ENCODE measurements at places on chromosomes 4 and X. TPM values are rescaled to one million over a fixed set of nuclear protein-coding genes. Genes with fewer than 3 reads are reported as not detected.

DNA sequence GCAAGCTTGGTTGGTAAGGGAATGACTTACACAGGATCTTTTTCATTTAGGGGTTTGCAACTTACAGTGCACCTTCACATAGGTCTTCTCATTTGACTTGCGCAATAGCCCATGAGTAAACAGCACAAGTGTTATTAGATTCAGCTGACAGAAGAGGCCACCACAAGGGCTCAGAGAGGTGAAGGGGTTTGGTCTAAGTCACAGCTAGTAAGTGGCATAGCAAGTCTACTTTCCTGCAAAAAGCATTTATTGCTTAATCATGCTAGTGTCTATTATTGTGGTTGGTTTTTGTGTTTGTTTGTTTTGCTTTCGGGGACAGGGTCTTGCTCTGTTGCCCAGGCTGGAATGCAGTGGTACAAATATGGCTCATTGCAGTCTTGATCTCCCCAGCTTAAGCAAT lies 83.3 kb downstream of the SPRY1 start:
- no peak for DNase-seq

DNA sequence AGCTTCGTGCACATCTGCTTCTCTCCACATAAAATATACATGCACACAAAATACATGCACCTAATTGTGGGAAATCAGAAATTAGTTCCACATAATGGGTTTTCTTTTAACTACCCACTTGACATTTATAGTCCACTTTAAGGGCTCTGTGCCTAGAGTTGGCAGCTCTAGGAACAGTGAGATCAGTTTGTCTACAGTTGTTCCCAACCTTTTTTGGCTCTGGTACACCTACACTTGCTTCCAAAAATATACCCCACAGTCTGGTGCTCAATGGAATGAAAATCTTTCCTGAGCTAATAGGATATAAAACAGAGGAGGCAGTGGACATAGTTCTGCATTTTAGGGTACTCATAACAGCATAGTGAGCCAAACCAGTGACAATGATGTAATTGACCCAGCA lies 36.1 kb downstream of the HDAC8 start:
- no peak for DNase-seq

DNA sequence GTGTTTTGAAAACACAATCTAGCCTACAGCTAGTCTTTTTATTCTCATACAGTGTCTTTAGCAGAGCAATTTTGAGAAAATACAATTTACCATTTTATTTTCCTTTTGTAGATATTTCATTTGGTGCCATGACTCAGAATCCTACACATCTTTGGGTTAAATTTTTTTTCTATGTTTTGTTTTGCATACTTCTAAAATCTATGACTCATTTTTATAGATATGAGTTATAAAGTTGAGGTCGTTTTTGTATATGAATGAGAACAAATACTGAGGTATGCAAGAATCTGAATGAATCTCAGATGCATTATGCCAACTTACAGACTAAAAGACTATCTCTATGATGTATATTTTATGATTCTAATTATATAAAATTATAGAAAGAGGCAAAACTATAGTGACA lies 206.5 kb upstream of the ANXA10 start:
- DNase-seq = no peak

- DNase-seq = no peak
These were observed 107.2 kb downstream of the ATP11C start for GRCh38 chrX:139825618-139826017.

GRCh38 chrX:10014462-10015354 lies 47.5 kb downstream of the CLDN34 start:
- peak; percentile 89 for DNase-seq

GRCh38 chrX:118655561-118656246 lies 71.7 kb upstream of the IL13RA1 start:
- no peak for DNase-seq

- DNase-seq = no peak
These were observed 2.9 kb downstream of the OTUD4 start for GRCh38 chr4:145177511-145177905.

- DNase-seq = no peak
These were observed 94.6 kb downstream of the SYNPO2 start for GRCh38 chr4:118983293-118983692.

GRCh38 chr4:24816797-24817196 lies 21.4 kb downstream of the SOD3 start:
- no peak for DNase-seq

DNA sequence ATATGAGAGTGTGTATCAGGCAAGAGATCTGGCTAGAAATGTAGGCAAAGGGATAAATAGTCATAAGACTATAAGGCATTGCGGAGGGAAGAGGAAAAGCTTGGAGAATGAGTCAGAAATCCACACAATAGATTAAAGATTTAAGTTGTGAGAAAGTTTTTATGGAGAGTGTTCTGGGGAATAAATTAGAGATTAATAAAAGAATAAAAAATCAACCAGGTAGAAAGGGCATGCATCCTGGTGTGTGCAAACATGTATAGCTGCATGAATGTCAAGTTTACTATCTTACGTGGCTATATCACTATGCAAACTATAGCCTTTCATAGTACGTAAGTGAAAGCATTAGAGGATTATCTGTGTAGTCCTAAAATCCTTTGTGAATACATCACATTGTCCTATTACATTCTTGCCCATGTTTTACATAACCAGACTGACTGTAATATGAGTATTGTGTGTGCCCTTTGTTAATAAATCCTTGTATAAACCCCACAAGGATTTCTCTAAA lies 36.9 kb downstream of the SNCA start:
- no peak for DNase-seq

DNA sequence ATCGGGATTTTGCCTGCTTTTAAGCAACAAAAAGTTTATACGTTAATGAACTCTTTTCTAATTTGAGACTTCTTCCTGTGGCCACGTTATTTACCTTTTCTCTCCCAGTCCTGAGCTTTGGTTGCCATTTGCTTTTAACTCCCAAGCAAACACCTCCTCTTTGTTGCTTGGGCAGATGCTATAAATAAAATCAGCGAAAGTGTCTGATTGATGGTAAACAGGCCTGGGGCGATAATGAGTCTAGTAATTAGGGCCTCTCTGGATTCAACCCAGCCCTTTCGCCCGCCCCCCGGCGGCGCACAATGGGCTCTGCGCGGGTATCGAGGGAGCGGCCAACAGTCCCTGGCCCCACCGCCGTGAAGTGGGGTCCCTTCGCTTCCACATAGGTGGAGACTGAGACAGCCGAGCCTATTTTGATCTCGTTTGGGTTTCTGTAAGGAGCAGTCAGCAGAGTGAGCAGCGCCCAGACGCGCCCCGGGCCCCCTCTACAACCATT lies 790 bp downstream of the CLGN start:
- no peak for DNase-seq

GRCh38 chr4:186761393-186761792 lies 37.7 kb upstream of the FAT1 start:
- DNase-seq = no peak

GRCh38 chr4:124253080-124253479 lies 459.5 kb downstream of the ANKRD50 start:
- no peak for DNase-seq

DNA sequence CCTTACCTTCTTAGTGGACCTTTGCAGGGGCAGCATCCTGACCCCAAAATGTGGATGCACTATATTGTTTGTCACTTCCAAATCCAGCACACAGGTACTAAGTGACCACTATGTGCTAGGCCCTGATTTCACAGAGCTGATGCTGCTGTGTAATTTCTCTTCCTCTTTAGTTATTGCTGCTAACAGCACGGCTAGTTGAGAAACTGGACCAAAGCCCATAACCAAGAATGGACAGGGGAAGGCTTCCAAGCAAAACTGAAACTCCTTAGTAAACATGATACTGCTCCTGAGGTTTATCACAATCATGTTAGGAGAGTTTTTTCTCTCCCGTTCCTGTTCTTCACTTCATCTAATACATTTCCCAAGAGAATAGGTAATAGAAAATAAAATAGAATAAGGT lies 172.9 kb upstream of the TTC29 start:
- no peak for DNase-seq

Gene SSX2B
- total RNA-seq = not detected

Gene NEUROG2
- total RNA-seq = not detected

Gene GAGE1
- total RNA-seq = not detected

Gene HTN1
- total RNA-seq = not detected

Gene SPINK2
- total RNA-seq = not detected
